ENCODE measurements at places on chromosomes 12 and 14.

DNA sequence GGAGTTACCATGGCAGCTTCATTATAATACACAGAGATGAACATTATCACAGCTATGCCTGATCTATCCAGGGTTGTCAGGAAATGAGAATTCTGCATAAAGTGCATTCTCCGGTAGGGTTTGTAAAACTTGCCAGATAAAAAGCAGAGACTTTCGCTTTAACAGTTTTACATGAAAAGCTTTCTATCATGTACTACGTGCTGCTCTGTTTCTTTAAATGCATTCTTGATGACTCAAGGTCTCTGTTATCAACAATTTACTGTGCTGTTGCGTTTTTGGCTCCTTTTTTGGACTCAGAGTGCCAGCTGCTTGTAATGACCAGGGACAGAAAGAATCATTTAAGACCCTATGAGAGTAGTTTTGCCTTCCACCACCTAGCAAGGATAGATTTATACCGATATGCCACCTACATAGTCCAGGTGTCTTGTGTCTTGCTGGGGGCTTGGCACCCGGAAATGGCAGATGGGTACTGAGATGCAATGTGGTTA lies 371.2 kb downstream of the BTG1 start:
- peak; percentile 73 for DNase-seq

DNA sequence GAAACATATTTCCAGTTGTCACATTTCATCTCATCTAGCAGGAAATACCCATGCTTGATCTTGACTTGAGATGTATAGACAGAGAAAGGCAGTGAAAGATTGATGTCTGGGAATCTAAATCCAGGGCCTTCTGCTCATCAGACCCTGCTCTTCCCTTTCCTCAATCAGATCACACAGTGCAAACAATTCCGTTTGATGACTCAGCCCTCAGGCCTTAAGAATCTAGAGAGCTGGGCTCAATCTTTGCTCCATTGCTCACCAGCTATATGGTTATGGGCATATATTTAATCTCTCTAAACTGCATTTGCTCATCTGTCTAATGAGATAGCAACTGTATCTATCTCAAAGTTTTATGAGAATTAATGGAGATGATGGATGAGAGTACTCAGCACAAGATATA lies 201.8 kb upstream of the CCDC196 start:
- peak; percentile 19 for DNase-seq

GRCh38 chr12:122867691-122868461 lies 28.0 kb downstream of the VPS37B start:
- no peak for DNase-seq

DNA sequence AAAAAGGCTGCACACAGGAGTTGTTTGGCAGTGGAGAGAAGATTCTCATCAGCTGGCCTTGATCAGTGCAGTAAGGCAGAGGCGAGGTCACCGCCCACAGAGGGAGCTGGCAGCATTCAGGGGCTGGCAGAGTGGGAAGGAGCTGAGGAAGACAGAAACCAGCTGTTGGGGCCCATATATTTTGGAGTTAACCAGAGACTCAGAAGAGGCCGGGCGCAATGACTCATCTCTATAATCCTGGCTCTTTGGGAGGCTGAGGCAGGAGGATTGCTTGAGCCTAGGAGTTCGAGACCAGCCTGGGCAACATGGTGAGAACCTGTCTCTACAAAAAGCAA lies 17.7 kb downstream of the SMCO2 start:
- DNase-seq = peak; percentile 35

- DNase-seq = no peak
Measured at GRCh38 chr12:84785281-84785680, 127.3 kb downstream of the SLC6A15 start.

DNA sequence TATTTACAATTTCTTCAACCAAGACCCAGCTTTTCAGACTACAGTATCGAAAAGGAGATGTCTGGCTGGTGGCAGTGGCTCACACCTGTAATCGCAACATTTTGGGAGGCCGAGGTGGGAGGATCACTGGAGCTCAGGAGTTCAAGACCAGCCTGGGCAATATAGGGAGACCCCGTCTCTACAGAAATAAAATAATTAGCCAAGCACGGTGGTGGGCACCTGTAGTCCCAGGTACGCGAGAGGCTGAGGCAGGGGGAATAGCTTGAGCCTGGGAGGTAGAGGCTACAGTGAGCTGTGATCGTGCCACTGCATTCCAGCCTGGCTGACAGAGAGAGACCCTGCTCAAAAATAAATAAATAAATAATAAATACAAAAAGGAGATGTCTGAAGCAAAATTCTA lies 530.5 kb downstream of the BCL11B start:
- no peak for DNase-seq

- DNase-seq = no peak
Measured at GRCh38 chr12:118607831-118608230, 231.5 kb downstream of the SUDS3 start.

DNA sequence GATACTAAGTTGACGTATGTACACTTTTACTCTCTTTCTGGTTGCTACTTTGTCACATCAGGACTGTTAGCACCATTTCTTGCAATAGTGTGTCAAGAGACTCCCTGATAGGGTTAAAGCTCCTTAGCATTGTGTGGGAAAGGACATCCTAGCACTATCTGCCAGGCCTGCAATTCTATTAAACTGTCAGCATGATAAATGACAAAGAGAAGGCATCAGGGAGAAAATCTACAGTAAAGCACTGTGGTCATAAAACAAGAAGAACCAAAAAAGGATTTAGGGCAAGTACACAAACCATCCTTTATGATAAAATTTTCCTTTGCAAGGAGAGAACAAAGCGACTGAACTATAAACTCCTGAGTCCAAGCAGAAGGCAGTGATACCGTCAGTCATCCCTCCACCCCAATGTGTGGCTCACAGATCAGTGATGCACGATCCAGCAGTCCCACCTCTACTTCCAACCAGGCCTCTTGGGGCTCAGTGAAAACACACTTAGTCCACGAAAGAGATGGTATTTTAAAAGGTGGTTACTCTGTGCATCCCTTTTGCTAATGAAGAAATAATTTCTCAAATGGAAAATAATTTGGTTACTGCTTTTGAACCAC lies 31.4 kb upstream of the SLC35F4 start:
- no peak for DNase-seq

- no peak for DNase-seq
Measured at GRCh38 chr12:100935929-100936328, 141.4 kb downstream of the ANO4 start.

DNA sequence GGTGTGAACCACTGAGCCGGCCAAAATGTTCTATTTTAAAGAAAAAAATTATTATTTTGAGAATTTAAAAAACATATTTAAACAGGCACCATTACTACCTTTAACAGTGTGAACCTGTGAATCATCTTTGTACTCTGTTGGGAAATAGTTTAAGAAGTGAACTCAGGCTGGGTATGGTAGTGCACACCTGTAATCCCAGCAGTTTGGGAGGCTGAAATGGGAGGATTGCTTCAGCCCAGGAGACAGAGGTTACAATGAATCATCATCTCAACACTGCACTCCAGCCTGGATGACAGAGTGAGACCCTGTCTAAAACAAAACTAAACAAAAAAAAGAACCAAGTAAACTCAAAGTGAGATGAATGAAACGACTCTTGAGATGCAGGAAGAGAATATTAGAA lies 3.1 kb upstream of the WDR89 start:
- DNase-seq = no peak

DNA sequence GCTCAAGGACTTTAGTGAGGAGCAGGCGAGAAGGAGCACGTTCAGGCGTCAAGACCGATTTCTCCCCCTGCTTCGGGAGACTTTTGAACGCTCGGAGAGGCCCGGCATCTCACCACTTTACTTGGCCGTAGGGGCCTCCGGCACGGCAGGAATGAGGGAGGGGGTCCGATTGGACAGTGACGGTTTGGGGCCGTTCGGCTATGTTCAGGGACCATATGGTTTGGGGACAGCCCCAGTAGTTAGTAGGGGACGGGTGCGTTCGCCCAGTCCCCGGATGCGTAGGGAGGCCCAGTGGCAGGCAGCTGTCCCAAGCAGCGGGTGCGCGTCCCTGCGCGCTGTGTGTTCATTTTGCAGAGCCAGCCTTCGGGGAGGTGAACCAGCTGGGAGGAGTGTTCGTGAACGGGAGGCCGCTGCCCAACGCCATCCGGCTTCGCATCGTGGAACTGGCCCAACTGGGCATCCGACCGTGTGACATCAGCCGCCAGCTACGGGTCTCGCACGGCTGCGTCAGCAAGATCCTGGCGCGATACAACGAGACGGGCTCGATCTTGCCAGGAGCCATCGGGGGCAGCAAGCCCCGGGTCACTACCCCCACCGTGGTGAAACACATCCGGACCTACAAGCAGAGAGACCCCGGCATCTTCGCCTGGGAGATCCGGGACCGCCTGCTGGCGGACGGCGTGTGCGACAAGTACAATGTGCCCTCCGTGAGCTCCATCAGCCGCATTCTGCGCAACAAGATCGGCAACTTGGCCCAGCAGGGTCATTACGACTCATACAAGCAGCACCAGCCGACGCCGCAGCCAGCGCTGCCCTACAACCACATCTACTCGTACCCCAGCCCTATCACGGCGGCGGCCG lies 1.1 kb downstream of the PAX9 start:
- DNase-seq = no peak

DNA sequence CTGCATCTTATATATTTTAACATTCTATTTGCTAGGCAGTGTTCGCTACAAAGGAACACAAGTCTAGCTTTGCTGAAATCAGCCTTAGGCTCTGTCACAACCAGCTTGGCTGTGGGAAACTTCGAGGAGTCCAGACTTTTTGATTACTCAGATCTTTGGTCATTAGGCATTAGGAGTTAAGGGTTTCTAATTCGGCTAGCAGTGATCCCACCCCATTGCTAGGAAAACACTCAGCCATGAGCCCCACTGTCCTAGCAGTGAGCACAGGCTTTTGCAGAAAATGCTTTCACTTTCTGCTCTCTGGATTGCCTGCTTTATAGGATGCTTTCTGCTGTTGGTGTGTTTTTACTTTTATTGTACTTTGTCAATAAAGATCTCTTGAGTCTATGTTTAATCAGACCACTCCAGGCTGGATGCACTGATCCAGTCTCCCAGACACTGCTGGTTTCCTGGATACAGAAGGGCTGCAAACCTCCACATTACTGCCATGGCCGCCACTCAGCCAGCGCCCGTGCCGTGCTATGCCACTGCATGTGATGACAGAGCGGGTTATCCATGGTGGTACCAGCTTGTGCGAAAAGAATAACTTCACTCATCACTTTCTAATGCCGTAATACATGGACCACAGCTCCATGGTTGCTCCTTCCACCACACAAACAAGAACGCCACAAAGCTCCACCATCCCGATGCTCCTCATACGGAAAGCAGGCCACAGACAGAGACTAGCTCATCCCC lies 41.0 kb upstream of the PYGL start:
- no peak for DNase-seq

- no peak for DNase-seq
Measured at GRCh38 chr12:56007564-56008559, 10.8 kb downstream of the SUOX start.

DNA sequence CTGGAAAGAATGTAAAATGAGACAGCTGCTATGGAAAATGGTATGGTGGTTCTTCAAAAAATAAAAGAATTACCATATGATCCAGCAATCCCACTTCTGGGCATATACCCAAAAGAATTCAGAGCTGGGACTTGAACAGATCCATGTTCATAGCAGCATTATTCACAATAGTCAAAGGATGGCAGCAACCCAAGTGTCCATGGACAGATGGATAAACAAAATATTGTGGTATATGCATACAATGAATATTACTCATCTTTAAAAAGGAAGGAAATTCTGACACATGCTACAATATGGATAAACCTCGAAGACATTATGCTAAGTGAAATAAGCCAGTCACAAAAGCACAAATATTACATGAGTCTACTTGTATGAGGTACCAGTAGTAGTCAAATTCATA lies 9.1 kb downstream of the RAB2B start:
- DNase-seq = peak; percentile 46
